ENCODE measurements at places on chromosomes 11 and 22. TPM values are rescaled to one million over a fixed set of nuclear protein-coding genes. Genes with fewer than 3 reads are reported as not detected.

GRCh38 chr11:91650802-91651201 is 573.8 kb upstream of the FAT3 start:
- H3K4me1 ChIP-seq: no peaks in the 10 kb centered on the region
- no peak for DNase-seq
- H3K4me3 ChIP-seq: no peak overlapping the region
- no peak overlapping the region for H3K27ac ChIP-seq

DNA sequence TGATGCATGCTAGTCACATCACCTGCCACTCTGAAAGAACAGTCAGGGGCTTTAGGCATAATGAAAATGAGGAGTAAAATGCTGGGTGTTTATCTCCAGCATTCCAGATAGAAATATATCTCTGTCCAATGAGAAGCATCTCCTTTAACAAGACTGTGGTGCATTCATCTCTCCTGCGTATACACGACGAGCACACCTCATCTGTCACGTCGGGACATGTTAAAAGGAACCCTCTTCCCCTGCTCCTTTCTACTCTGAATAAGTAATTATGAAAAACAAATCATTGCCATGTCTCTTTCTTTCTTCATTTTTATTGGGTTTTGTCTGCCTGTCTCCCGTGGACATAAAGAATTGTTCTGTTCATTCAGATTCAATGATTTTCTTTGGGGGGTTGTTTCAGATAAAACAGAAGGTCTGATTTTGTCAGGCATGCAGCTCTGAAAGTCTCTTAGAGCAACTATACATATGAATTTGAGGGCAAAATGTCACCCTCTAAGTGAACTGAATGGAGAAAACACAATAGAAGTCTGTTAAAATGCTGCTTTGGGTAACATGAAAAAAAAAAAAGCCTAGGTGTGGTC is 195.0 kb downstream of the MAML2 start:
- H3K36me3 ChIP-seq: no peaks in the 10 kb centered on the region
- no peak for DNase-seq
- no peaks in the 10 kb centered on the region for H3K4me1 ChIP-seq
- no peaks in the 10 kb centered on the region for H3K27me3 ChIP-seq
- H3K27ac ChIP-seq: no peak overlapping the region

DNA sequence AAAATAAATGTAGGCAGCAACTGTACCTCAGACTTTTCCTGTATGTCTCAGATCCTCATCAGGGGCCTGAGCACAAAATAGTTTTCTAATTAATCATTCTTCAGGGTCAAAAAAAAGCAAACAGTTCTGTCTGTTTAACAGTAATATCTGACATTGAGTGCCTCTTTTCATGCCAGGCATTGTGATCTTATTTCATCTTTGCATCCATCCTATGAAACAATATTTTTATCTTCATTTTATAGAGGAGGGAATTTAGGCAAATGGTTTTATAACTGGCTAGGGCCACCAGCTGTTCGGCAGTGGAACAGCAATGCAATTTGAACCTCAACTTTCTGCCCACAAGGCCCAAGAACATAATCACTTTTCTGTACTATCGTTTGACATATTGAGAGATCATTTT is 145.6 kb downstream of the WNT7B start:
- no peaks in the 10 kb centered on the region for H3K4me1 ChIP-seq
- H3K27ac ChIP-seq: no peak overlapping the region
- H3K4me3 ChIP-seq: no peak overlapping the region
- peaks cover 10% of the 10 kb centered on the region for H3K36me3 ChIP-seq
- DNase-seq: no peak
- H3K27me3 ChIP-seq: no peaks in the 10 kb centered on the region

GRCh38 chr11:57900320-57900719 is 123.4 kb upstream of the OR9Q1 start:
- no peak for DNase-seq
- no peak overlapping the region for H3K27ac ChIP-seq
- no peaks in the 10 kb centered on the region for H3K4me1 ChIP-seq
- H3K36me3 ChIP-seq: no peaks in the 10 kb centered on the region
- no peak overlapping the region for H3K4me3 ChIP-seq

DNA sequence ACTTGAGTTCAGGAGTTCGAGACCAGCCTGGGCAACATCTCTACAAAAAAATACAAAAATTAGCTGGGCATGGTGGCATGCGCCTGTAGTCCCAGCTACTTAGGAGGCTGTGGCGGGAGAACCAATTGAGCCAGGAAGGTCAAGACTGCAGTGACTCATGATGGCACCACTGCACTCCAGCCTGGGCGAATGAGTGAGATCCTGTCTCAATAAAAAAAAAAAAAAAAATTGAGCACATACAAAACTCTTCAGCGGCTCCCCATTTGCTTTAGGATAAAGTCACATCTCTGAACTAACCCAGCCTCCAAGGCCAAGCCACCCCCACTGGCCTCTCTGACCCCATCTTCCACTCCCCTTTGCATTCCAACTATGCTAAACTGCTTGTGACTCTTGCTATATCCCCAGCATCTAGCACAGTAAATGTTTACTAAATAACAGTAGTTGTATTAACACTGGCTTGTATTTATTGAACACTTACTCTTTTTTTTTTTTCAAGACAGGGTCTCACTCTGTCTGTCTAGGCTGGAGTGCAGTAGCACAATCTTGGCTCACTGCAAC is 28.9 kb downstream of the CREB3L1 start:
- H3K36me3 ChIP-seq: peaks cover 11% of the 10 kb centered on the region
- no peak overlapping the region for H3K27ac ChIP-seq
- no peaks in the 10 kb centered on the region for H3K27me3 ChIP-seq
- no peak for DNase-seq
- no peak overlapping the region for H3K4me3 ChIP-seq

DNA sequence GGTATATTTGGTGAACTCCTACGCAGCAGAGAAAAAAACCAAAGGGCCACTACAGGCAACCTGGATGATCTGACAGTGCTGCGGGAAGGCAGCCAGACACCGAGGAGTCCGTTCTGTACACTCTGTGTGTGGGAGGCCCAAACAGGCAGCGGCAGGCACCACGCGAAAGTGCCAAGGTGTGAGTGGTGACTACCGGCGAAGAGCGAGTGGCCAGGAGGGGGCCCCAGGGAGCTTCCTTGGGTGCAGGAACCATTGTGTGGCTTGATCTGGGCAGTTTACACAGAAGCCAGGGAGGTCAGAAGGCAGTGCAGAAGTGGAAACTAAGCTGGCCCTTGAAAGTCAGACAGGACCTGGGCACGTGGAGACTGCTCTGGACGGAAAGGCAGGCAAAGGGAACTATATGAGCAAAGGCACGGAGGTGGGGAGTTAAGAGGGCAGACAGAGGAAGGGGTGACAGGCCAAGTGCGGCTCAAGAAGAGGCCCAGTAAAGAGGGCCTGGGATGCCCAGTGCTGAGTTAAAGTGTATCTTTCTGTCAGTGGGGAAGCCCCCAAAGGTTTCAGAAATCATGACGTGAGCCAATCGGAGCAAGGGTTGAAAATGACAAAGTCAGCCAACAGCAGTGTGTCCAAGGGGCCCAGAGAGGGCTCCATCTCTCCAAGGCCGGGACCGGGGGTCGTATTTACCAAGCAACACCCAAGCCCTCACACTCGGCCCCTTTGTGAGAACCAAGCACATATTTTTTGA is 10.6 kb downstream of the TMEM184B start:
- H3K27me3 ChIP-seq: no peaks in the 10 kb centered on the region
- no peak for DNase-seq
- peaks cover 68% of the 10 kb centered on the region for H3K4me1 ChIP-seq
- no peak overlapping the region for H3K4me3 ChIP-seq

The CCND1 gene
- polyA plus RNA-seq: 81.2 TPM

The HBG2 gene
- 7,757 TPM for polyA plus RNA-seq
